Kidney epithelial cell (primary cell): ENCODE measurements at places on chromosomes 6 and 20.

GRCh38 chr6:82259389-82259788 lies 11.8 kb upstream of the IBTK start:
- DNase-seq, result no peak

DNA sequence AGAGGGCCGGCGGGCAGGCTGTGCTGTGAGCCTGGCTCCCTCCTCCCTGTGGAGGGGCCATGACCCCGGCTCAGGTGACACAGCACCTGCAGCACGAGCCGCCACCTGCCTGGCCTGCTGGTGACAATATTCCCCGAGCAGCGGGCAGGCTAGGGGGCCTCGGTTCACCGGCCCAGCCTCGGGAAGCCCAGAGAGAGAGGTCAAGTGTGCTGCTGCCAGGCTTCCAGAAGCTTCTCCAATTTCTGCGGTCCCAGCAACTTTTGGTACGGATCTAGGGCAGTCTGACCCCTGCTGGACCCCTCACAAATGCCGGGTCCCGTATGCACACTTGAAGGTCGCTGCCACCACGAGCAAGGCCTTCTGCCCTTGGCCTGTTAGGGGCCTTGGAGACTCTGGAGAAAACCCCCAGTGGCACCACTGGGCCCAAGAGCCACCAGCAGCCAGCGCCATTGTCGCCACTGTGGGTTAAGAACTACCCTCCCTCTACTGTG lies 38.6 kb upstream of the NOL4L start:
- DNase-seq, result no peak

DNA sequence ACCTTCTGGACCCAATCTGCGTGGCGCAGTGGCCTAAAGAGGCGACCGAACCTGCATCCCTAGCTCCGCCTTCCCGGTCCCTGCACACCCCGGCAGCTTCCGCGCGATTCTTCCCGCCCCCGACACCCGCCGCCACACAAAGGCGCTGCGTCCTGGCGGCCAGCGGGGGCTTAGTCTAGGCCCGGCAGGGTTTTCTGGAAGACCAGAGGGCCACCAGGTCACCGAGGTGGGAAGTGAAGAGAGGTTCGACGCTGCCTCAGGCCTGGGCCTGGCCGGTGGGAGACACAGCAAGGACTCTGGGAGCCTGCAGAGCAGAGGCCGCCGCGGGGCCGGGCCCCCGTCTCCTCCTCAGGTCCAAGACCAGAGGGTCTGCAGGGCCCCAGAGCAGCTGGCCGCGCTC lies 154.9 kb downstream of the OR2B2 start:
- DNase-seq, result no peak

- no peak for DNase-seq
Observed at GRCh38 chr6:25278261-25278913, 787 bp upstream of the CARMIL1 start.

DNA sequence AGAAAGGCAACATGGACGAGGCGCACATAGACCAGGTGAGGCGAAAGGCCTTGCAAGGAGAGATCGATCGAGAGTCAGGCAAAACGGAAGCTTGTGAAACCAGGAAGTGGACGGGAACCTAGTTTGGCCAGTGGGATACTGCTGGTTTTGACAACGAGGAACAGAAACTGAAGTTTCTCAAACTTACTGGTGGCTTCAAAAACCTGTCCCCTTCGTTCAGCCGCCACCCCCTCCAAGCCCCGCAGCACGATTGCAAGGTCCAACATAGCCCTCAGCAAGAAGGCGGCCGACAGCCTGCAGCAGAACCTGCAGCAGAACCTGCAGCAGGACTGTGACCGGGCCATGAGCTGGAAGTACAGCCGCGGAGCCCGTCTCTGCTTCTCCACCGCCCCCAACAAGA lies 238.0 kb downstream of the KHDC1L start:
- no peak for DNase-seq

GRCh38 chr6:38348371-38348770 lies 291.4 kb downstream of the BTBD9 start:
- DNase-seq, result no peak

DNA sequence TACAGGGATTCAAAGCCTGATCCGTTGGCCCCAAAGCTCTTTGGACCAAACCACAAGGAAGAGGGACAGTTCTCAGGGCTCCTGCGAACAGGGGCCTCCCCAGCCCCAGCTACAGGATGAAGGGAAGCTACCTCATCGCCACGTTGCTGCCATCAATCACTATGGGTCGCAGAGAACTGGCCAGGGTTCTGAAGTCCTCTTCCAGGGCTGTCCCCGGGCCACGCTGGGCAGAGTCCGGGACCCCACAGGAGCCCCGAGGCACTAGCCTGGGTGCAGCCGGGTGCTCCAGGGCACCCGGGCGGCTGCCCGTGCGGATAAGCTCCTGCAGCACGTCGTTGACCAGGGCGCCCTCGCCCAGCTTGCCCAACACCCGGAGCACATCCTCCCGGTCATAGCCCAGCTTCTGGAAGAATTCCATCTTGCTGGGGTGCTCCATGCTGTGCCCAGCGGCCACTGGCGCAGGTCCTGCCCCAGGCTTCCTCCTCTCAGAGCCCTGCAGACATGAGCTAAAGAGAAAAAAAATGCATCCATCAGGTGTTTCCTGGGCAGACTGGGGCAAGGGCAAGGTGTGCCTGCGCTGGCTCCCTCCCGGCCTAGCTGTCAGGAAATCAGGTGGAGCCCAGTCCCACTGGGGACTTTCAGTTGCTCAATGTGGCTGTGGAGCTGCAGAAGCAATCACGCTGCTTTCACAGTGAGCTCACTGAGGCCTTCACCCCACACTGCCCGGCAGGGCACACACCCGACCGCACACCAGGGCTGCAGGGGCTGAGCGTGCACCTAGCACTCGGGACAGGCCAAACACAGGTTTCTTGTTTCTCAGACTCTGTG lies 10.5 kb downstream of the ZC3H12D start:
- DNase-seq, result no peak

DNA sequence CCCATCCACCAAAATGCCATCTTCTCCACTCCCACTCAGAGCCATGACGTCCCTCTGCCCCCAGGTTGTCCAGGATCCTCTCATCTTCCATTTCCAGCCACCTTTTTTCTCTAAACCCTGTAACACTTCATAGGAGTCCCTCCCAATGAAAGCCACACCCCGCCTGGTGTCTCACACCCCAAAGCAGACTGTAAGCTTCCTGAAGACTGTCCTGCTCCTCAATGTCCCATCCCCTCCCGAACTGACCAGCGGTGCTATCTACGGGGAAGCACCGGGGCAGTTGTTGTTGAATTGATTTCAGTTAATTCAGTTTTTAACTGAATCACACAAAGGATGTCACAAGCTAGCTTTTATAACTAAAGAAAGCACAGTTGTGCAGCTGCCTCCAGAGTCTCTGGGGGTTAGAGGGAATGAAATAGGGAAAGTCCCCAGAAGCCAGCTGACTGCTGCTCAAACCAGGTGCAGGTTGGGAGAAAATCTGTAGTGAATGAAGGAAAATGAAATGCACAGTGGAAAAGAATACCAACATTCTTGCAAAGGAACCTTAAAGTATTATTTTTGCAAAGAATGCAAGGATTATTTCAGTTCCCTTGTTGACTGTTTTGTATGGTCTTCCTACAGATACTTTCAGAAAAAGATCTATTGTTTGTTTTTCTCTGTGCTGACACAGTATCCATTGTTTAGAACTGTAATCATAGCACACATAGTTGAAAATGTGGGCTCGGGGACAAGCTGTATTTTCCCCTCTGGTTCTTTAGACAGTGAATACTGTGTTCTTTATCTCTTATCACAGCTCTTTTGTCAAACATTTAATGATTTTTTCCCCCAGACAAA lies 222.6 kb upstream of the QKI start:
- no peak for DNase-seq

GRCh38 chr6:31096215-31096614 lies 16.2 kb downstream of the C6orf15 start:
- no peak for DNase-seq

GRCh38 chr6:38113825-38114576 lies 294.5 kb downstream of the ZFAND3 start:
- no peak for DNase-seq

DNA sequence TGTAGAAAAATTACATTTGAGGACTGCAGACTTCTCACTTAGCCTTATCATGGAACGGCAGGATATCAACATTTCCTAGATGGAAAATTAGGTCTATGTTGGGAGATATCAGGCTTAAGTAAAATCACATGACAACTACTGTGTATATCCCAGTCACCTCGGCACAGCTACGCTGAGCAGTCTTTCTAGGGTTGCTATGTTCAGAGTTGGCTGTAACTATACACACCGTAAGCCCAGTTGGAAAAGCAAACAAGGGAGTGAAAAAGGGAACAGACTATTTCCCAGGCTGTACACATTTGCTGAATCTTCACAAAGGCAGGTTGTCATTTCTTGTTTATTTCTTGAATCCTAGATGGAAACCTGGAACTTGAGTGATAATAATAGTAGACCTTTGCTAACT lies 80.7 kb upstream of the PTPRK start:
- DNase-seq, result no peak

DNA sequence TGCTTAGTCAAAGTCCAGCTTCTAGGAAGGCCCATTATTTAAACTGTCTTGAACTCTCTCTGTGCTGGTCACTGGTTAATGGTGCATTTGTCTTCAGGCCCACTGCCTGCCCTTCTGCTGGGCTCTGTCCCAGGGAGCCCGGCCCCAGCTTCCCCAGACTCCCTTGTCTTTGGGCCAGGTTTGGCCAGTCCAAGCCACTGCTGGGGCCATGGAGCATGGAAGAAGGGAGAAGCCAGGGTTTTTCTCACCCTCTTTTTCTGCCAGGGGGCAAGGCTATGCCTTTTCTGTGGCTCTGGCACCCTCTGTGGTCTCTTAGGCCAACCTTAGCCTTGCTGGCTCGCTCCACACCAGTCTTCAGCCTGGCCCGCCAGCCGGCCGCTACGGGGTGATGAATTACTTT lies 390.0 kb upstream of the SULF2 start:
- no peak for DNase-seq

DNA sequence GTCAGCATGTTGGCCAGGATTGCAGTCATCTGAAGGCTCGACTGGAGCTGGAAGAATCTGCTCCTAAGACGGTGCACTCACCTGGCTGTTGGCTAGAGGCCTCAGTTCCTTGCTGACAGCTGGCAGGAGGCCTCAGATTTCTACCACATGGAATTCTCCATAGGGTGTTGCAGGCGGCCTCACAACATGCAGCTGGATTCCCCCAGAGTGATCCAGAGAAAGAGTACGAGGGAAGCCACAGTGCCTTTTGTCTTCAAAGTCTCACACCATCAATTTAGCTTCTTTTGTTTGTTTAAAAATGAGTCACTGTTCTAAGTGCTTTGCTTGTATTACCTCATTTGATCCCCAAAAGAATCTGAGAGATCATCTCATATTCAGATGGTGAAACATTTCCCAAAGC lies 65.5 kb upstream of the FYN start:
- peak; percentile 59 for DNase-seq

DNA sequence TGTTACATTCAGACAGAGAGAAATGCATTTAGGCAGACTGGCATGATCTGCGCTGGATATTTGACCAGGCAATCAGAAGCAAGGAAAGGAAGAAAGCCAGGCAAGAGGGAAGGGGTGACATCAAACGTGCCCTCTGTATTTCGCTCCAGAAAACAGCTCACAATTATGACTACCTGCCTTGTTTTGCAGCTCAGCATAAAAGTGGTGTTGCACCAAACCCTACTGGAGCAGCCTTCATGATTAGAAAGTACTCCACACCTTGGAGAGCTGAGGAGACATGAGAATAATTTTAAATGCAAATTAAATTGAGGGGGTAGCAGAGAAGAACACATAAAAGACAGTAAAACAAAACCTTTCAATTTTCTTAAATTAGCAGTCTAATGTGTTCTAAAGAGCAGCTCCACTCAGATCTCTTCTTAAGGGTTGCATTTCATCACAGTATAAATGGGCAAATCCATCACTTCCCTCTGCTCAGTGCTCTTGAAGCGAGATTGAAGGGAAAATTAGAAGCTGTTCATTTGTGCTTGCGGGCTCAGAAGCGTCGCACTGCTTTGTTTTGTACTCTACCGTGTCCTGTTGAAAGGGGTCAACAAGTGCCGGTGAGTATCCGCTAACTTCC lies at the start of gene PHACTR1:
Gene PHACTR1 (plus strand): TSS at position 470 of the 619 bp plus-strand sequence.
- no peak for DNase-seq

DNA sequence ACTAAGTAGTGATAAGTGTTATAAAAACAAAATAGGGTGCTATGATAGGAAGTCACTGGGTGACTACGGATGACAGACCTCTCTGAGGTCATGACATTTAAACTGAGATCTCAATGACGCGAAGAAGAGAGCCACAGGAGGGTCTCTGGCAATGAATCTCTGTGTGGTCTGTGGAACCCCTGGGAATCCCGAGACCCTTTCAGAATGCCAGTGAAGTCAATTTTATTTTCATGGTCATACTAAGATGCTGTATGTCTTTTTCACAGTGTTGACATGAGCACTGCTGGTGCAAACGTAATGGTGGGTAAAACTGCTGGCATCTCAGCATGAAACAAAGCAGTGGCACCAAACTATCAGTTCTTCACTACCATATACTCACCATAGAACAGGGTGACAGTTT lies 155.0 kb downstream of the GJA10 start:
- DNase-seq, result no peak

DNA sequence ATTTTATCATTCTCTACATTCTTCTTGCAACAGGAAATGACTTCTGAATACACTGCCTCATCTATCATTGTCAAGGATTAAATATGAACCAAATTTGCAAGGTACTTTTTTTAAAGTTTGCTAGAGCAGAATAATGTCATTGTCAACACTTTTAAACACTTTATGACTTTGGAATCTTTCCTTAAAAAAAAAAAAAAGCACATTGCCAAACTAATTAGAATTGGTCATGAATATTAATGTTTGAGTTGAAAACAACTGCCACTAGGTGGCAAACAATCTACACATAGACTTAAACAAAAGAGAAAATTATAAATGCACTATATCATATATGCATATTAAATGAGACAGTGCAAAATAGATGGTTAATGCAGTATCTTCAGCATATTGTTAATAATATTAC lies 32.5 kb upstream of the TMEM244 start:
- no peak for DNase-seq

DNA sequence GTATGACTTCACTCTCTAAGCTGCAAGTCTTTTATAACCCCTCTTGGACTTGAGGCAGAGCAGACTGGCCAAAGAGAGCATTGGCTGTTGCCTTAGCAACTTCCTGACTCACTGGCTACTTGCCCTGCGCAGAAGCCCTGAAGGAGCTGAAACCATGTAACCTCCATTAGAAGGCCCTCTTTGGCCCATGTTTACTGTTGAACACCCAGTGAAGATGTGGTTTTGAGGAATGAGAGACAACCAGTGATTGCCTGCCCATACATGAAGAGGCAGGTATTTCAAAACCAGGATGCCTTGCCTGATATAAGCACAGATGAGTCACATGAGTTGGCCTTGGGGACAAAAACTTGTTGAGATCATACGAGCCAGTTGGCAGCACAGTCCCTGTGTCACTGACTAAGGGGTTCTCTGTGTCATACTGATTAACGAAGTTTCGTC lies 182.5 kb downstream of the EDN1 start:
- no peak for DNase-seq

DNA sequence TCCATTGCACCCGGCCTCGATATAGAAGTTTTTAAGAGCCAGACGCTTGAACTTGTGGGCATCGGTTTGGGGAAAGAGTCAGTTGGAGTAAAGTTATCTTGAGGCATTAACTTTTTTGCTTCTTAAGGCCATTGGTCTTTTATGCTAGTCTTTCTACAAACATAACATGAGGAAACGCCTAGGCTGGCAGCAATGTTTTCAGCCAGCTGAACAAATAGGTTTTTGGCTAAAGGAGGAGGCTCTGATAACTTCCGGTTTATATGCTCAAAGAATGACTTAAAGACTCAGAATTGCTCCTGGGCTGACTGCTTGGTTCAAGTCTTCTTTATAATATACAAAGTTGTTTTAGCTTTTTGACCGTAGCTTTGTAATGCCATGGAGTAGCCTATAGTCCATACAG lies 46.2 kb downstream of the HLA-C start:
- no peak for DNase-seq
